Glomerular endothelial cell (primary cell): ENCODE measurements at places on chromosomes 3 and 15. TPM values are rescaled to one million over a fixed set of nuclear protein-coding genes. Genes with fewer than 3 reads are reported as not detected.

DNA sequence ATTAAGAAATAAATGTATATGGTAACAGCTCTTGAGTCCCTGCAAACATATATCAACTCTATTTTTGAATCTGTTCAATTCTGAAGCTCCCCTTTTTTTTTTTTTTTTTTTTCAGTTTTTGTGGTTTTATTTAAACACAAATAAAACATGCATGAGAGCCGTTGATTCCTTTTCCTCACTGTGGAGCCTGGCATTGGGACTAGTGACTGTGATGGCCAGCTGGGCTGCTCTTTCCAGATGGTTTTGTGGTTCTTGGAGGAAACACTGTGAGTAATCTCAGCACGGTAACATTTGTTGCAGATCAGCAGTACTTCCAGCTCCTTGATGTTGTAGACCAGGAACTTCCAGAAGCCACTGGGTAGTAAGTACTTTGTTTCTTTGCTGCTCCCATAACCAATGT, 15.9 kb downstream of the EMC7 start:
- no peak for DNase-seq

GRCh38 chr3:45549961-45550360, 44.6 kb upstream of the LIMD1 start:
- no peak for DNase-seq

GRCh38 chr3:4865714-4866113, 113.5 kb upstream of the BHLHE40 start:
- no peak for DNase-seq

HTR3E gene
- not detected in 2 replicates for total RNA-seq

GRCh38 chr3:9498781-9499180, 54.8 kb downstream of the LHFPL4 start:
- no peak for DNase-seq

DUOXA2 gene
- not detected in 2 replicates for total RNA-seq
